ENCODE measurements at places on chromosomes 5 and 9.

- DNase-seq: no peak
Observed at GRCh38 chr5:68757626-68758212, 336.1 kb upstream of the SLC30A5 start.

DNA sequence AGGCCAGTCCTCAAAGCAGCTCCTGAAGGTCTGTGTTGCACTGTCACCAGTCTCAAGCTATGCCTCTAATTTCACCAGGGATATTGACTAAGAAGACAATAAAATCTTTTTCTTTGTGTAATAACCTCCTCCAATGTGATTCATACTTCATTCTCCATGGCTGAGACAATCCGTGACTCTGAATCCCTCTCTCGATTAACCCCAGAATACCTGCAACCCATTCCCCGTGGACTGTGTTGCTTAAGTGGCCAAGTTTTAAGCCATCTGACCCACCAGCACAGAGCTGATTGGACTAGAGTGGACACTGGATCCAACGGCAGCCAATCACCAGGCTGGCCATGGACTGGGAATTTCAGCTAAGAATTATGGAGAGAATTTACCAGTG, 5.4 kb upstream of the CCIN start:
- DNase-seq: no peak

GRCh38 chr9:38641985-38642864, 21.8 kb upstream of the ANKRD18A start:
- no peak for DNase-seq

DNA sequence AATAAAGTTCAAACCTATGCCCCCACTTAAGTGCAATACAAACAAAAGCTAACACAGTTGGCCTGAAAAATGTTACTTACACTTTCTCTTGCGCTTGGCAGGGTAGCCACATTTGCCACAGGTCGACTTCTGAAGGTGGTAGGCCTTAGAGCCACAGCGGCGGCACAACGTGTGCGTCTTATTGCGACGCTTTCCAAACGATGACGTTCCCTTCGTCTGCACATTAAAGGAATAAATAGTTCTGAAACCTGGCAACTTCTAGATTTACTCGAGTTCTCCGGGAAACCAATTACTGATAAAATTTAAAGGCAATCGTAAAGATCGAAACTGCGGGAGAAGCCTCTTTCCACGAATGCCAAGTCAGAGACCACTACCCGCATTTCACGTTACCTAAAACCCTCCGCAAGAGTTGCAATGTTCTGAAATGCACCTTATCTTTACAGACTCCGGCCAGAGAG, 602 bp downstream of the RPL37 start:
- no peak for DNase-seq

DNA sequence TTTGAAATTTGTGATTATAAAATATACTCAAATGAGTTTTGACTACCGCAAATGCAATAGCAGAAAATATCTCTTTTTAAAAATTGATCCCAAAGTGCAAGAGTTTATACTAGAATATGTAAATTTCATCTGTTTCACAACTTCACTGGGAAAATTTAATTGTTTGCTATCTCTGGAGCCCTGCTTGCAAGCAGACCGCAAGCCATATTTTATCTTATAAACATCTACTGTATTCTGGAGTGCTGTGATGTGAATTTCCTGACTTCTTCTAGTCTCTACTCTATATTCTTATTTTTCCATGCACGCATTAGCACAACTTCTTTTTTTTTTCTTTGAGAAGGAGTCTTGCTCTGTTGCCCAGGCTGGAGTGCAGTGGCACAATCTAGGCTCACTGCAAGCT, 98.7 kb downstream of the DROSHA start:
- no peak for DNase-seq

DNA sequence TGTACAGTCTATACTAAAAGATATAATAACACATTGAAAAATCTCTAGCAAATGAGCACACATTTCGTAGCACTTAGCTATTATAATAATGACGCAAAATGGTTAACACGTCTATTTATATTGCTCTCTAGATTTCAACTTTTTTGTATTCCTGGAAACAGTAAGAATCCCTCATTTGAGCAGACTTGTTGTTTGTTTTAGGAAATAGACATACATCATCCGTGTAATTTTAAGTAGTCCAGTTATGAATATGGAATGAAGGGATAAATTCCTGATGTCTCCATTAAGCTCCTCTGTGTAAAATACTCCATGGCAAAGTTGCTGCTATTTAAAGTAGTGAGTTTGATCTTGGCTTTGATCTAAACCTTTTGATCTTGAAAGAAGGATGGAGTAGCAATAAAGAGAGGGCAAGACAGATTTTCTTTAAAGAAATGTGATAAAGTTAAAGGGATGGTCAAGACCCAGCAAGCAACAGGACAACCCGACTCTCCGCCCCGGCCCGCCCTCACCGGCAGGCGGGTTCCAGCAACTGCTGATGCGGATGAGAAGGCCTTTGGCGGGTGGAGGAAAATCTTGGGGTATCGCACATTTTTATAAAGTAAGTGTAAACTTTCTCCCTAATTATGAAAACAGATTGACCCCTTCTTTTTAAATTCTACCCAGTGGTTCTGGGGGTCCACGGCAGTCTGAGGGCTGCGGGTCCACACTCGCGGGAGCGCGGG, 277.4 kb downstream of the AOPEP start:
- DNase-seq: no peak

DNA sequence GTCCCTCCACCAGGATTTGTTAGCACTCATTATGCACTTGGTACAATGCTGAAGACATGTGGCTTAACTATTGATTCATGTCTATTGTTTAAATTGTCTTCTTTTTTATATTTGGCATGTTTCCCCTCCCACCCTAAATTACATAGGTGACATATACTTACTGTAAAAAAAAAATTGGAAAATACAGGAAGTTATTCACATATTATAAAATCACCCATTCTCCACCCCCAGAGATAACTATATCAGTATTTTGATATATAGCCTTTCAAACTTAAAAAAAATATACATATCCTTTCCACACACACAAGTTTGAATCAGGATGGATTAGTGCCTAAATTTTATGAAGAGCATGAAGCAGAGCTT, 87.6 kb downstream of the FGF1 start:
- no peak for DNase-seq

DNA sequence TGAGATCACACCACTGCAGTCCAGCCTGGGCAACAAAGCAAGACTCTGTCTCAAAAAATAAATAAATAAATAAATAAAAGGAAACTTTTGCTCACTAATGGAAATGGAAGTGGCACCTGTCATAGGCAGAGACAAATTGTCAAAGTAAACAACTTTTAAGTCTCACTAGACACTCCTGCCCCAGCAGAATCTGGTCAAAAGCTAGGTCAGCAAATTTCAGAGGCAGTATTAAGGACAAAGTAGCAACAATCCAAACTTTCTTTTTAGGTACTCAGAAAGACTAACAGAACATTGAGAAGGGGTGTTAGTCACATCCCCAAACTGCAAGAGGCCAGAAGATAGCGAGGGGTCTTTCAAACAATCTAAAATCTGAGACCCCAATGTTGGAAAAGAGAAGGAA, 101.4 kb upstream of the MSX2 start:
- no peak for DNase-seq

GRCh38 chr9:1474671-1475070, 424.5 kb downstream of the DMRT2 start:
- no peak for DNase-seq

DNA sequence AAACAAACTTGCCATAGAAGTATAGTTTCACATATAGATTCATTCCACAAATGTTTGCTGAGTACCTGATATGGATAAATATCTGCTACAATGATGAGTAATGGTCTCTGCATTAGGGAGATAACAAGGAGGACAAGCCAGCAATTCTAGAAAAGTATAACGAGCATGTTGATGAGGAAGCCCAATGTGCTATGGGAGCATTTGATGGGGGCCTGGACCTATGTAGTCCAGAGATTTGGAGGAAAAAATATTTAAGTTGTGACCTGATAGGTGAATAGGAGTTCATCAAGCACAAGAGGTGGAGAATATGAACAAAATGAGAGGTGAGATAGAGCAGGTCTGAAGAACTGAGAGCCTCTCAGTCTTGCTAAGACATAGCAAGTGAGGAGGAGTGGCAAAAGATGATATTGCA, 14.4 kb upstream of the TMEM245 start:
- no peak for DNase-seq

DNA sequence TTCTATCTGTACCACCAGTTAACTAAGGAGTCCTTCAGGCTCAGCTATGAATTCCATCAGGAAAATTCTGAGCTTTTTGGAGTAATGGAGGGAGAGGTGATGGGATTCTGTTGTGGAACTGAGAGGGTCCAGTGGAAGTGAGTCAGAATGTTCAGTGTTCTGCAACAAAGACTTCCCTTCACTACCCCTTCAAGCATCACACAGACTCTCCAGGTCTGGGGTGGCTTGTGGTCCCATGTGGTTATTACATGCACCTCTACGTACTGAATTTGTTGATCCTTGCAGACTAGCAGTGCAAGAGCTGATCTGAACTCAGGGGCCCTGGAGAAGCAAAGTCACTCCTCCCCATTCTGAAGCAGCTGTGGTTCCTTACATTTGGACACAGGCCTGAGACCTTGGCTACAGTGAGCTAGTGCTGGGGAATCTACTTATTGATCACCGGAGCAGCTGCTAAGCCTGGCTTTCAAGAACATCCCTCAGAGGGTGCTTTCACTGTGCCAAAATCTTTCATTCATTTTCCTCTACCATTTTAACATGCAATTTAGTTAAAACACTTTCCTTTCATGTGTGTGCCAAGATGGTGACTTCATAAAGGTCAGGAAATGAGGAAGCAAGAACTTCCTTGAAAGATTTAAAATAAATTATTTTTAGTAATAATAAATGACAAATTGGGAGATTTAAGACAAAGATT, 75.0 kb upstream of the TNC start:
- DNase-seq: no peak

DNA sequence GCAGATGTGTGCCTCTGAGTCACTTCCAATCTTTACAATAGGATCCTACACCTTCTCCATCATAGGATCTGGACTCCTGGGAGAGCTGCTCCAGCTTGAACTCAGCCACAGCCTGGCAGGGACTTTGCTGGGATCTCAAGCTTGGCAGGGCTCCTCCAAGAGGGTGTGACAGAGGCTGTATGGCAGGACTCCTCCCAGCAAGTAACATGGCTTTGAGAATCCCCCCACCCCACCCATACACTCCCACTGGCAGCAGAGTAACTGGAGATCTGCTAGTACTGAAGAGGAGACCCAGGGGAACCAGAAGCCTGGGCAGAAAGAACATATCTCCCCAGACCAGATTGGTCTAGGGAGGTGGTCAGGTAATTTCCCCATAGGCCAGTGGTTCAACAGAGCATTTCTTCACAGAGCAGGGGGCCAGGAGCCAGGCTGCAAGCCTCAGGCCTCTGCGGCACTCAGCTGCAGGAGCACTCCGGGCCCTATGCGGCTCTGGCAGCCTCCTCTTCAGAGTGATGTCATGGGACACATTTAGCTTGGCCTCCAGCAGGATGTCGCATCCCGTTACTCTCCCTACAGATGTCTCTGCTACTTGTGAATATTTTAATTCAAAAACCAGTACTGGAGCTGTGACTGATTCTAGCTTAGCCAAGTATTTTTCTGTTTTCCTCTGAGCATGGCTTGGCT, 1.7 kb upstream of the ACSL6 start:
- no peak for DNase-seq

DNA sequence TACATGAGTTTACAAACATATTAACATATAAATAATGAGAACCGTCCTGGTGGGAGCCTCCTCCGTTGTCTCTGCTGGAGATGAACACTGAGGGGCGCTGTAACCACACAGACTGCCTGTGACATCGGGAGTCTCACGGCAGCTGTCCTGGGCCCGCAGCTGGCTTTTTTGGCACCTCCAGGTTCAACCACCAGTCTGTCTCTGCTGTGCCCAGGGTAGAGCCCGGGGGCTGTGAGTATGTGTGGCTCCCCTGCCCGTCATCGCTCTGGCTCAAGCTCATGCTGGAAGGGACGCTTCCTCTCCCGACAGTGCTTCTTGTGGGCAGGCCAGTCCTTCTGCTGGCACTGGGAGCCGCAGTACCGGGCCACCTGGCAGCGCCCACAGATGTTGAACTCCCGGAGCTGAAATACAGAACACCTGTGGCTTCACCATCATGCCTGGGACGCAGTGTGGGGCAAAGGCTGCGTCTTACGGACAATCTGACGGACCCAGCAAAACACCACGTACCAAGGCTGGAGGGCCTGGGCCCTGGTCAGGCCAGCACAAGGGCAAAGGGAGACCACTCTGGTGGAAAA, 3.6 kb upstream of the DPH7 start:
- DNase-seq: no peak

GRCh38 chr9:84718476-84718875, 48.9 kb downstream of the NTRK2 start:
- no peak for DNase-seq

- no peak for DNase-seq
Observed at GRCh38 chr5:31033295-31033694, 160.2 kb upstream of the CDH6 start.

GRCh38 chr9:105633411-105633810, 28.8 kb upstream of the TAL2 start:
- DNase-seq: no peak

- no peak for DNase-seq
Observed at GRCh38 chr5:150625831-150626746, 14.4 kb upstream of the SYNPO start.

DNA sequence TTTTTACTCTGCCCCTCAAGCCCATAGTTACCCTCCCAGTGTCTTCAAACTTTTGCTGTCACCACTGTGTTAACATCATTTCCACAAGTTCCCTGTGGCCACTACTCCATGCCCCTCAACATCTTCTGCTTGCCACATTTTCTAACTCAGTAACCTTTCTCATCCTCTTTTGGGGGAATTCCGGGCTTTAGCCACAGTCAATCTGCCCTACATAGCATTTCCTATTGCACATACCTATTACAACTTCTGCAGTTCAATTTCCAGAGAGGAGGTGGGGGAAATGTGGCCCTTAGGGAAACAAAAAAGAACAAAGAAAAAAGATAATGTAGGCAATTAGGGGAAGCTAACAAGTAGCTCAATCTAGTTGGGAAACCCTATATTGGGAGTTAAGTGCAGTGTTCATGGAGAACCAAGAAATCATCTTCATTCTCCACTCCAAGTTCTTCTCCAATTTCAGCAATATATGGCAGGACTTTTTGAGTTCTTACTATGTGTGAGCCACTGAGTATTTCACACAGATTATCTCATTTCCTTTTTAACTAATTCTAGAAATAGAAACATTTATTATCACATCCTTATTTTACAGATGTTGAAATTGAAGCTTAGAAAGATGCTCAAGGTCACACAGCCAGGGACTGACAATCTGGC, 40.2 kb upstream of the LPAR1 start:
- no peak for DNase-seq

DNA sequence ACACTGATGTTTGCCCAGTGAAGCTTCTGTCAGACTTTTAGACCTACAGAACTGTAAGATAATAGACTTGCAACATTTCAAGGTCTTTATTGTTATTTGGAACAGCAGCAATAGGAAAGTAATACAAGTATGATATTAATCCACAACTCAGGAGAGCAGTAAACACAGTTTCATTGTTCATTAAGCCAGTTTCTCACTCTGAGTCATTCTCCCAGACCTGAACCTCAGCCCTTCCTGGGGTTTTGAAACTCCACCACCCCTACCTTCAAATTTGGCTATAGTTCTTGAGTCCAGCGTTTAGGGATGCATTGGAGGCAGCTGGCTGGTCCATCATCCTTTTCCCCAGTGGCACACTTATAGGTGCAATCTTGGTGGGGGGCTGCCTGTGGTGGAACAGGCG, 203.2 kb downstream of the RAB3C start:
- DNase-seq: no peak

All from NCI-H1417 treated with DMSO at 0.1 percent for 48 hours (cell line).